Stimulated activated CD8-positive, alpha-beta memory T cell treated with anti-CD3 and anti-CD28 coated beads, Interleukin-15, amount 100 ng/mL, for 48 hours (primary cell): ENCODE measurements at places on chromosomes 7 and 10.

GRCh38 chr7:43077285-43077684 lies 35.2 kb upstream of the HECW1 start:
- DNase-seq, result no peak

- DNase-seq, result no peak
Measured at GRCh38 chr7:131604841-131605279, 48.4 kb upstream of the PODXL start.

DNA sequence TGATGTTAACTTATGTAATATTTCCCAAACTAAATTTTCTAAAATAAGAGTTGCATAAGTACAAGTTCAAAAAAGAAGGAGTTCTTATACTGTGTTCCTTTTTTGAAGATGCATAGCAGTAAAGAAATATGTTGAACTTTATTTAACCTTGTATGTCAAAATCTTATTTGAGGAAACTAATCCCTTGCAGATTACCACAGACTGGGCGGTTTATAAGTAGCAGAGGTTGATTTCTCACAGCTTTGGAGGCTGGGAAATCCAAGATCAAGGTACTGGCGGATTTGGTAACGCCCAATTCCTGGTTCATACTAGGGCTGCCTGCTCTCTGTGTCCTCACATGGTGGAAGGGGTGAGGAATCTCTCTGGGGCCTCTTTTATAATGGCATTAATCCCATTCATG lies 68.5 kb downstream of the GNAT3 start:
- no peak for DNase-seq

DNA sequence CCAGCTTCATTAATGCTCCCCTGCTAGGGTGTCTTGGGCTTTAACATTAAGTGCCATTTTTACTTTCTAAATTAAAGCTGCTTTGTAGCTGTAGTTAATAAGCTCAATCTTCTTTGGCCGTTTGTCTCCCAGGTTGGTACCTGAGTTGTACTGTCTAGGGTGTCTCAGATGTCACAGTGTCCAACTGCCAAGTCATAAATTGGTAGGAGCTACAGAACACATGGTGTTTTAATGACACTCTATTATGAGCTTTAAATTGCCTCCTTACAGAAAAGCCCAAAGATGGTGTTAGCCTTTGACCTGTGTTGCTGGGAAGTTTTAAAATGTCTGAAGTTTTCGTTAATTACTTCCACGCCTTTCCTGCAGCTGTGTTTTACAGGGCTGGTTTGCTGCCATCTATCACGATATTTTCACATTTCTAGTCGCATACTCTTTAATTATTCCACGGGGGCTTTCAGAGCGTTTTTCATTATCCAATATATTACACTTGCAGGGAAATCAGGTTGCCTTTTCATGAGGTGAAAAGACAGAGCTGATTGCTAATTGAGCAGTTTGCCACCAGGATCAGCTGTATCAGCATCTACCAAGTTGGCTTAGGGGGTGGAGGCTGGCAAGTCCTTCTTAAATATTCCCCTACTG lies 247.8 kb upstream of the PLPP4 start:
- no peak for DNase-seq

DNA sequence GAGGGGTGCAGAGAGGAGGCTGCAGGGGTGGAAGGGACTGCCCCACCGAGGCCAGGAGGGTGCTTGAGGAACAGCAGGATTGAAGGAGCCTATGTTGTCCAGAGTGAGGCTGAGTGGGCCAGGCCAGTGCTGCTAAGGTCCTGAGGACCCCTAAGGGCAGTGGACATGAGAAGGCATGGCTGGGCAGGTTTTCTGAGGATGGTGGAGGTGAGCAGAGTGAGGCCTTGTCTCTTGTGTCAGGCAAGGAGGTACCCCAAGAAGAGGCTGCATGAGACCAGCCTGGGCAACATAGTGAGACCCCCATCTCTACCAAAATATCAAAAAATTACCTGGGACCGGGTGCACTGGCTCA lies 5.2 kb downstream of the SH2B2 start:
- no peak for DNase-seq
